ENCODE measurements at places on chromosomes 3 and 15. TPM values are rescaled to one million over a fixed set of nuclear protein-coding genes. Genes with fewer than 3 reads are reported as not detected.

DNA sequence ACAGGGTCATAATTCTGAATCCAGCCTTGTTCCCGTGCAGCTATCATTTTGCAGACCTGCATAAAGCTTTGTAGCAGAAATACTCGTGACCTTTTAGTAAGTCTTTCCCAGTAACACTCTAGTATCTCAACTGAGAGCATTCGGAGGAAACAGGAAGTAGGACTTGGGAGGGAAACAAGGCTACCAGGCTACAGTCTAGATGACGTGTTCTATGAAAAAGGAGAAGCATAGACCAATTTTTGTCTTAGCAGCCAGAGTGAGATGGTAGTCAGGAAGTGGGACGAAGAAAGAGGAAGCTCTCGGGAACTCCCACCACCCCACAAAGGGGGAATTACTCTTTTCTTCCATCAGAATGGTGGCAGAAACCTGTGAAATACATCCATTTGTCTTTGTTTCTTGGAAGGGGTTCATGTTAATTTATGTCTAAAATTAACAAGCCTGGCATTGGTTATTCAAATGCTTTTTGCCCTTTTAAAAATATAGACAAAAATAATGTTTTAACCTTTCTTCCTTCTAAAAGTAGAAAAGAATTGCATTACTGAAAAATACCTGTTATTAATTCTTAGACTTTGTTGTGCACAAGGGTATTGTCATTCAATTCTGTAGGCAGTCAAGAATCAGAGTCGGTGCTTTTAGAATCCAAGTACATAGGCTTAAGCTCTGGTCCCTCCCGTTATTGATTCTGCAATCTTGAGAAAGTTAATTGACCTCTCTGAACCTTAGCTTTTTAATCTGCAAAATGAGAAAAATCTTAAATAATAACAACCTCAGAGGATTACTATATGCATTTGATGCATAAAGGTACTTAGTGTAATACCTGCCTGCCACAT, 1.6 kb upstream of the SUCNR1 start:
- H3K4me1 ChIP-seq = no peaks in the 10 kb centered on the region
- H3K27me3 ChIP-seq = no peaks in the 10 kb centered on the region
- H3K27ac ChIP-seq = no peak overlapping the region
- no peak overlapping the region for H3K4me3 ChIP-seq
- DNase-seq = no peak

The CLPX gene
- total RNA-seq = 36.4 TPM

DNA sequence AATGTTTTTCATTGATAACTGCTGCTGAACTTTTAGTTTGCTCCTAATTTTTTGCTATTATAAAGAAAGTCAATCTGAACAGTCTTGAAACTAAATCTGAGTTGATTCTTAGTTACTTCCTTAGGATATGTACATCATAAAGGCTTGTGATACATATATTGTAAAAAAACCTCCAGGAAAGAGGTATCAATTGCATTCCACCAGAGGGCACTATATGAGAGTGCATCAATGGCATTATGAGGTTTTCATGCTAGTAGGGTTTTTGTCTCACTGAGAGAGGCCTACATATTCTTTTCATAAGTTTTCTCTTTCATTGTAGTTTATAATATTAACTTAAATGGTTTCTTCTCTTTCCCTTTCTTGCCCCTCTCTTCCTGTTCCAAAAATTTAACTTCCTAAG, 46.9 kb downstream of the PIK3R4 start:
- H3K27me3 ChIP-seq = no peaks in the 10 kb centered on the region
- no peaks in the 10 kb centered on the region for H3K4me1 ChIP-seq
- no peak overlapping the region for H3K4me3 ChIP-seq

DNA sequence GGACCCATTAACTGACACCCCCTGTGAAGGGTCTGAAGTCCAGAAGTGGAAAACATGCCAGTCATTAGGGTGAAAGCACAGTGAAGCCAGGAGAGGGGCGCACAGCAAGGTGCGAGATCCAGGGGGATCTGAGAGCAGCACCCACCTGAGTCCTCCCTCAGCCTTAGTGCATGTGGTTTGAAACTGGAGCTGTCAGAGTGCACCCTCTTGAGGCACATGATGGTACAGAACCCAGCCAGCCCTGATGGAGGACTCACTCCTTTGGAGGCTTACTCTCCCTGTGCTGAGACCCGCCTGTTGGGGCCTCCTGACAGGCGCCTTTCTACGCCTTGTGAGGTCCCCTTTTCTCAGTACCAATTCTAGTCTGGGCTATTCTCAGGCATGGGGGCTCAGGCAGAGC, 77.8 kb downstream of the IL20RB start:
- H3K36me3 ChIP-seq = no peaks in the 10 kb centered on the region
- no peak for DNase-seq
- H3K27me3 ChIP-seq = no peaks in the 10 kb centered on the region
- no peak overlapping the region for H3K27ac ChIP-seq
- no peaks in the 10 kb centered on the region for H3K4me1 ChIP-seq

The PRR23A gene
- not detected for total RNA-seq

DNA sequence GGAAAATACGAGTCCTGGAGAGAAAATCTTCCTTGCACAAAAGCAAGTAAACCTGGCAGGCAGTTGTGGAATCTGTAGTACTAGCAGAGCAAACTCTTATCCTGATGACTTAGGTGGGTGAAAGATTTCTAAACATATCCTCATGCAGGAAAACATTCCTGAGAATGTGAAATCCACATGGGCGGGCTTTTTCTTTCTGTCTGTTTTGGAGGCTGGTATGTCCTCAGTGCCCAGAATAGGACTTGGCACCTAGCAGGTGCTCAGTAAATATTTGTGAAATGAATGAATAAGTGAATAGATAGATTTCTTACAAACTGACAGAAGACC, 53.3 kb downstream of the FAM174B start:
- no peaks in the 10 kb centered on the region for H3K27me3 ChIP-seq
- H3K4me3 ChIP-seq = no peak overlapping the region
- no peak for DNase-seq
- H3K4me1 ChIP-seq = no peaks in the 10 kb centered on the region

DNA sequence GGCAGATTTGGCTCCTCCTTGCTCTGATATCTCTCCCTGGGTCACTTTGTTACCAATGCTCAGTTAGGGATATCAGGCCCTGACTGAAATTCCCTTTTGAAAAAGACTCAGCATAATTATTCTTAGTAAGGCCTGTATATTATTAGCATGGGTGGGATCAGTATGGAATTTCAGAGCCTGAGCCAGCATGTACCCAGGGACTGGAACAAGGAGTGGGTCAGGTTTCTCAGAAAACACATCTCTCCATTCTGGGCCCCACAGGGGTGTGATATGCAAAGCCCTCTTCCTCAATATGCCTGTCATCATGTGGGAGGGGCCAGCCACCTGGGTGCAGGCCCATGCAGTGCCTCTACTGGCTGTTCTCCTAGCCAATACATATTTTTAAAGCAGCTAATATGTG, 423.2 kb downstream of the EPHB1 start:
- no peaks in the 10 kb centered on the region for H3K4me1 ChIP-seq
- no peaks in the 10 kb centered on the region for H3K27me3 ChIP-seq
- no peaks in the 10 kb centered on the region for H3K36me3 ChIP-seq
- no peak for DNase-seq
- no peak overlapping the region for H3K27ac ChIP-seq

Measured in naive thymus-derived CD4-positive, alpha-beta T cell (primary cell).